ENCODE measurements at places on chromosomes 6 and 20.

DNA sequence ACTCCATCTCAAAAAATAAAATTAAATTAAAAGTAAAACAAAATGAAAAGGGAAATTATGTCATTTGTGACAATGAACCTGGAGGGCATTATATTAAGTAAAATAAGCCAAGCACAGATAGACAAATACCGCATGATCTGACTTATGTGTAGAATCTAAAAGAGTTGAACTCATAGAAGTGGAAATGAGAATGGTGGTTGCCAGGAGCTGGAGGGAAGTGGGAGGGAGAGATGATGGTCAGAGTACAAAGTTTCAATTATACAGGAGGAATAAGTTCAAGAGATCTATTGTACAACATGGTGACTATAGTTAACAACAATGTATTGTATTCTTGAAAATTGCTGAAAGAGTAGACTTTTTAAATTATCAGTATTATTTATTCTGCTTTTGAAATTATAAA lies 183.4 kb downstream of the ID4 start:
- no peak for DNase-seq

DNA sequence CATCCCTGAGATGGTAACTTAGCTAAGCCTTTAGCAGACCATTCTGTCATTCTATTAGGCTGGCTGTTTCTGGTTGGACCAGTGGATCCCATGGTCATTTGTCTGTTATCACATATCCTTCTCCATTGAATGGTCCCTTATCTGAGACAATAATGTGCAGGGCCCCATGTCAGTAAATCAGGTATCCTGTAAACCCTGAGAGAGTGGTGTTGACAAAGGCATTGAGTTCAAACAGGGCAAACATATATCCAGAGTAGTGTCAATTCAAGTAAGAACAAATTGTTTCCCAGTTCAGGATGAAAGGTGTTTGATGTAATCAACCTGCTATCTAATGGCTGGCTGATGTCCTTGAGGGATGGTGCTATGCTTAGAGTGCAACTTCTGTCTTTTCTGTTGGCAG lies 126.2 kb downstream of the LINC00237 start:
- no peak for DNase-seq

GRCh38 chr6:158489441-158489840 lies 70.5 kb upstream of the TMEM181 start:
- DNase-seq, result no peak

DNA sequence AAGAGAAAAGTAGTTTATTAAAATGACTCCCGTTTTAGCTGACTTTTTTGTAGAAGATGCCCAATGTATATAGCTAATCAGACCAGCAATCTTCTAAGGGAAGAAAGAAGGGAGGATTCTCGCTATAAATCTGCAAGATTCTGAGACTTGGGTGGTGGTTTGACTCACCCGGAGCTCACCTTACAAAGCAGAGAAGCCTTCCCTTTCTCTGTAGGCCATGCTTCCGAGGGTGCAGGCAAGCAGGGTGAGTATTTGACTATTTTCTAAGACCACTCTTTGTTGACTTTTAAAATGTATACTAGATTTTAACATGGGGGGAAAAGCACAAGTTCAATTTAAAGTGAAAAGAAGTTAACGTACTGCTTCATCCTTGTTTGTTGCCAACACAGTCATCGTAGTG lies 2.7 kb downstream of the OLIG3 start:
- no peak for DNase-seq

DNA sequence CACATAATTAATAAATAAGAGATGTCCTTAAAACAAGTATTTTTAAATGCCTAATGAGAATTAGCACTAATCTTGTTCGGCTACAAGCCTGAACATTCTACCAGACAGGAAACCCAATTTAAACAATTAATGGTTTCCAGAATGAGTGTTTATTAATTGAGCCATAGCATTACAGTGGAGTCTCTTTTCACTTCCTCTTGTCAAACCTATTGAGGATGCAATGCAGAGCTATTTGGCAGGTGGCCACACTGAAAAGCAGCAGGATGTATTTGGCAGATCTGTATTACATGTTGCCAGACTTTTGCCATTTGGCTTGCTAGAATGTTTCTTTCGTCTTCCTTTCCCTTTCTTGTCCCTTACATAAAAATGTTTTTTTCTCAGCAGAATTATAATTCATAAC lies 475.2 kb upstream of the MARCKS start:
- DNase-seq, result no peak

GRCh38 chr20:37225146-37225545 lies 36.5 kb downstream of the GHRH start:
- no peak for DNase-seq

- no peak for DNase-seq
Measured at GRCh38 chr6:54320871-54321270, 12.6 kb downstream of the TINAG start.

GRCh38 chr6:154888421-154889295 lies 106.5 kb upstream of the TIAM2 start:
- no peak for DNase-seq

DNA sequence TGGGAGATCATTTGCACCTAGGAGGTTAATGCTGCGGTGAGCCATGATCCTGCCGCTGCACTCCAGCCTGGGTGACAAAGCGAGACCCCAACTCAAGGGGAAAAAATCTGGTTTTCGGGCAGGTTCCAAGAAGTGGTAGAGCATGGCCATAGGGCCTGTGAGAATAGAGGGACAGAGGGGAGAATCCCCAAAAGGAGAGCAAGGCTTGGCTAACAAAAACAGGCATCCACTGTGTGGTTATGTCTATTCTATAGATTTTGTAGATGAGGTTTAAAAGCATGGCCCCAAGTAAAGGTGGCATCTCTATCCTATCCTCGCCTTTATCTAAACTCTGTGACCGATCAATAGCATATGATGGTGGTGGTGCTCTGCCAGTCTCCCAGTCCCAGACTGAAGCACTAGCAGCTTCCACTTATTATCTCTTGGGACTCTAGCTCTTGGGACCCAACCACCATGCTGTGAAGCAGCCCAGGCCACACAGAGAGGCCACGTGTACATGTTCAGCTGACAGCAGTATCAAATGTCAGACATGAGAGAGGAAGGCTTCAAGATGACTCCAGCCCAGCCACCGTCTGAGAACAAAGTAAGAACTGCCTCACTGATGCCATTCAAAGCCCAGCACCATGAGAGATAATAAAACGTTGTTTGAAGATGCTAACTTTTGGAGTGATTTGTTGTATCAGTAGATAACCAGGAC lies 27.7 kb downstream of the EIF2S2 start:
- DNase-seq, result no peak

Data from activated naive CD4-positive, alpha-beta T cell treated with anti-CD3 and anti-CD28 coated beads, Interleukin-2, amount 10 ng/mL, durations not matched to agents 7 days and 5 days (primary cell).